Tibial nerve (tissue), 4 donors: ENCODE measurements at places on chromosomes 13 and 19. TPM values are rescaled to one million over a fixed set of nuclear protein-coding genes. Genes with fewer than 3 reads are reported as not detected.

GRCh38 chr19:19649580-19649995 lies 6.1 kb upstream of the GMIP start:
- no peaks in the 10 kb centered on the region for H3K27me3 ChIP-seq
- peaks cover 100% of the 10 kb centered on the region for H3K36me3 ChIP-seq
- no peak for DNase-seq
- H3K4me1 ChIP-seq = no peaks in the 10 kb centered on the region

GRCh38 chr13:108919036-108919907 lies 289.9 kb downstream of the MYO16 start:
- no peaks in the 10 kb centered on the region for H3K27me3 ChIP-seq
- DNase-seq = no peak
- no peak overlapping the region for H3K27ac ChIP-seq
- H3K4me3 ChIP-seq = no peak overlapping the region

- DNase-seq = no peak
- H3K27me3 ChIP-seq = peaks cover 2% of the 10 kb centered on the region
- H3K27ac ChIP-seq = no peak overlapping the region
Measured at GRCh38 chr13:73054712-73055111, 4.1 kb upstream of the KLF5 start.

The LGALS14 gene
- not detected for total RNA-seq

DNA sequence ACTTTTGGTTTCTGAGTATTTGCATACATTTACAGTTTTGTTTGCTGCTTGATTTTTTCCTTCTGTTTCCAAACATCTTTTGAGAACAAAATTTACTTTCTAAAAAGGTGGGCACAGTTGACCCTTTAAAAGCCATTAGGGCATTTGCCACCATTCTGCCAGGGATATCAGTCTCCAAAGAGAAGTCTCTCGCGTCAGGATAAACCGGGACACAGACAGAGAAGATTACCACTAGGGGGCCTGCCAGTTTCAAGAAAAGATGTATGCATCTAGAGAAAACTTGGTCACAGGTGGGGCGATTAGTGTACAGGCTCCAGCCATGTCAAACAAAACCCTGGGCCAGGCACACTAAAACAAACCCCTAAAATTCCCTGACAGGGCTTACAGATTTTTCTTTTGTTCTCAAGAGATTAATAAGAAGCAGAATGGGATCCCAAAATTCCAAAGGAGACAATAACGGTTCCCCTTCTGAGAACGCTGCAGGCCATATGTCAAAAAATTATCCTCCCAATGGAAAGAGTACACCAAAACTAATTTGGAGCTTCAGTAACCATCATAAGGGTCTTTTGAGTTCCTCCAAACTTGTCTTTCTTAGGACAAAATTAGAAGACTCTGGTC lies 10.7 kb upstream of the PABPC3 start:
- no peak for DNase-seq
- H3K27me3 ChIP-seq = no peaks in the 10 kb centered on the region
- H3K4me1 ChIP-seq = no peaks in the 10 kb centered on the region
- H3K27ac ChIP-seq = no peak overlapping the region

GRCh38 chr13:73187106-73187505 lies 128.3 kb downstream of the KLF5 start:
- no peaks in the 10 kb centered on the region for H3K27me3 ChIP-seq
- H3K36me3 ChIP-seq = no peaks in the 10 kb centered on the region
- DNase-seq = no peak
- no peak overlapping the region for H3K4me3 ChIP-seq
- H3K4me1 ChIP-seq = no peaks in the 10 kb centered on the region

DNA sequence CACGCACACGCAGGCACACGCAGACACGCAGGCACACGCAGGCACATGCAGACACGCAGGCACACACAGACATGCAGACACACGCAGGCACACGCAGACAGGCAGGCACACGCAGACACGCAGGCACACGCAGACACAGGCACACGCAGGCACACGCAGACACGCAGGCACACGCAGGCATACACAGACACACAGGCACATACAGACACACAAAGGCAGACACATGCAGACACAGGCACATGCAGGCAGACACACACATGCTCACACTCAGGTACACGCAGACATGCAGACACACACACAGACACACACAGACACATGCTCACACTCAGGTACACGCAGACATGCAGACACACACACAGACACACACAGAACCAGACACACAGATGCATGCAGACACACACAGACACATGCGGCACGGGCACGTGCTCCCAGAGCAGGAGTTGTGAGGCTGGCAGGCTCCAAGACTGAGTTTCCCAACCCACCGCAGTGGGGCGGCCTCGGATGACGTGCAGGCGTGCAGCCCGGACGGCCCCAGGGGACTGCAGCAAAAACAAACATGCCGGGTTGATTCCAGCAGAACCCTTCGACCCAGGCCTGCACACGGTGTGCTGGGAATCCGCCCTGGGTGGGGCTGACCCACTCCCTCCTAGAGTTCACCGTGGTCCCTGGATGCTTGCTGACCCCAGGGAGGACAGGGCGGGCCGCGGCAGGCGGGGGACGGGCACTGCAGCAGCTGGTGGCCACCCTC lies 100.0 kb downstream of the GADD45B start:
- H3K36me3 ChIP-seq = no peaks in the 10 kb centered on the region
- H3K27me3 ChIP-seq = no peaks in the 10 kb centered on the region

DNA sequence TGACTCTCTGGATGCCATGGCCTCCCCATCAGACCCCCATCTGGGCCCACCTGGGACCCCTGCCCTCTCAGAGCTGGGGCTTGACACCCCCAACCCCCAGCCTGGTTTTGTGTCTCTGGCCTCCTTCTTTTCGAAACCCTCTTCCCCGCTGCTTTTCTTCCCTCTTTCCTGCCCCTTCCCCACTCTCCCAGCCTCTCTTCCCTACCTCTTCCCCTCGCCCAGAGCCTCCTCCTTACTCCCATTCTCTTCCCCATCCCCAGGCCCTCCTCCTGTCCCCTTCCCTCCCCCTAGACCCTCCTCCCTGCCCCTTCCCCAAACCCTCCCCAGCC lies 2.1 kb downstream of the TNFSF9 start:
- peaks cover 31% of the 10 kb centered on the region for H3K27me3 ChIP-seq
- DNase-seq = no peak
- no peak overlapping the region for H3K27ac ChIP-seq

The C13orf42 gene
- not detected for total RNA-seq
